ENCODE measurements at places on chromosomes 6 and 20. TPM values are rescaled to one million over a fixed set of nuclear protein-coding genes. Genes with fewer than 3 reads are reported as not detected.

DNA sequence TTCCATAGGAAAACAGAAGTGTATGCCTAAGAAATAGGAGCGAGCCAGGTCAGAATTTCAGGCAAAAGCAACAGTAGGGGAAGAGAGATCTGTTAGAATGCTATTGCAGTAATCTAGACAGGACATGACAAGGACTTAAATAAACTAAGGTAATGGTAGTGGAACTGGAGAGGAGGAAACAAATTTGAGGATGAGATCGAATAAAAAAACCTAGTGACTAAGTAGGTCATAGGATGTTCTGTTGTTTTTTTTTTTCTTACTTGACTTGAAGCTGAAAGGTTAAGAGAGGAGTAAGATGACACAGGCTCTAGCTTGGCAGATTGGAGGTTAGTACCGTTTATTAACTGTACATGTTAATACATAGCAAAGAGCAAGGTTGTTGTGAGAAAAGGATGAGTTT is 28.6 kb downstream of the ORC3 start:
- no peak for DNase-seq

DNA sequence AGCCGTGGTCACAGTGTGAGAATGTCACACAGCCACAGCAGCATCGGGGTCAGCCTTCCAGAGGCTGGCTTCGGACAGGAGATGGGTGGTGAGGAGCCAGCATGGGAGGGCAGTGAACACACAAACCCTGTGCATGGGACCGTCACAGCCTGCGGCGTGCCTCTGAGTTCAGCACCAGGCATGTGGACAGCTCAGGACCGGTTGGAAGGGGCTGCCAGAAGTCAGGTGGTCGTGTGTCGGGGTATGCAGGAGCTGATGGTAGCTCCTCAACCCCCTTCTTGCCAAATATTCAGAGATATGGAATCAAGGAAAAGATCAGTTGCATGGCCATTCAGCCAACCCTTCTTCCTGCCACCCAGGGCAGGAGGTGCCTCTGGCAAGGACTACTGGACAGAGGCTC is 28.2 kb downstream of the MYT1 start:
- no peak for DNase-seq

DNA sequence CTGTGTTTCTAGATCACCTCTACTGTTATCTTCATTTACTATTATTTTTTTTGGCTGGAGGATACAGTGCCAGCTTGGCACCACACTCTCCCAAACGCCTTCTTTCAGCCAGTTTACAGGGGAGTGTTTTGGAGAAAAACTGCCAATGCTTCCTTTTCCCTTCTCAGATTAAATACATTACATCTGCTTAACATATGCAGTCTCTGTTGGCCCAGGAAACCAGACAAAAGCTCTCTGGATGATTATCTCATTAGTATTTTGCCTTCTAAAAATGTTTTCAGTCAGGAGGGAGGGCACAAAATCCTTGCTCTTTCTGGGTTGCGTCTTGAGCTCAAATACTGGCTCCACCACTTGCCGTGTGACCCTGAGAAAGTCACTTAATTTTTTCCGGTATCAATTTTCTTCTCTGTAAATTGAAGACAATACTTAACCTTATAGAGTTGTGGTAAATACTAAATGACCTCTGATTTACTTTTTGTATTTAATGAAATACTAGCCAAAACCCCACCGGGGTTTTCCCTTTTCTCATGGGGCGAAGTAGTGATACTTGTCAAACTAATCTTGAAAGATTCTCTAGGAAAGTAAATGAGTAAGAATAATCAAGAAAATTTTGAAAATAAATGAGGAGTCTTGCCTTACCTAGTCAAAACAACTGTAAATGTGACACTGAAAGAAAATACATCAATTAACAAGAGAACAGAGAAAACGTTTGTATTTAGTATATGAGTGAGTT is 146.2 kb downstream of the MMS22L start:
- no peak for DNase-seq

DNA sequence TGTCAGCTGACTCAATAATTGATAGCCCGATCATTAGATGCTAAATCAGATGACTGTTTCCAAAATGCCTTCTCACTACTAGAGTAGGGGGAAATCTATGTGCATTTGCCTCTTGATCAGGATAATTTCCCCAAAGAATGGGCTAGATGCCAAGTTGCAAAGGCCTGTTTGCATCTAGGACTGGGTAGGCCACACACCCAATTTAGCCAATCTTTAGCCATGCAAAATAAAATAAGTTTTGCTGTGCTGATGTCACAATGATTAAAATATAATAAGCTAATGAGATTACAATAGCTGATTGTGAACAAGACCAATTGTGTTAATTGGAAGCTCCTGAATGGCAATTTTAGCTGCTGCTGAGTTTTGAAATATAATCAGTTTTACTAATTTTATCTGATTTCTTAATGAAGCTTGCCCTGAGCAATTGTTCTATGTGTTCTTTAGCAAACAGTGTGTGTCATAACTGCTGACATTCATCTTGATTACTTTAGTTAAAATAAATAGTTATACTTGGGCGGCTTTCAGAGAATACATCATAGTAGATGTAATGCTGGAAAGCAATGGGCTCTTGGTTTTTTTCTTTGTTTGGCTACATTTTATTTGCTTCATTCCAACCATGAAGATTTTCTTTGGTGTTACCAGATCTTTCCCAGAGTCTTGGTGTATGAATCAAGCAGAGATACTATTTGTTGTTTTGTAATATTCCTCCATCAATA is 973.2 kb upstream of the SLC35B3 start:
- no peak for DNase-seq

DNA sequence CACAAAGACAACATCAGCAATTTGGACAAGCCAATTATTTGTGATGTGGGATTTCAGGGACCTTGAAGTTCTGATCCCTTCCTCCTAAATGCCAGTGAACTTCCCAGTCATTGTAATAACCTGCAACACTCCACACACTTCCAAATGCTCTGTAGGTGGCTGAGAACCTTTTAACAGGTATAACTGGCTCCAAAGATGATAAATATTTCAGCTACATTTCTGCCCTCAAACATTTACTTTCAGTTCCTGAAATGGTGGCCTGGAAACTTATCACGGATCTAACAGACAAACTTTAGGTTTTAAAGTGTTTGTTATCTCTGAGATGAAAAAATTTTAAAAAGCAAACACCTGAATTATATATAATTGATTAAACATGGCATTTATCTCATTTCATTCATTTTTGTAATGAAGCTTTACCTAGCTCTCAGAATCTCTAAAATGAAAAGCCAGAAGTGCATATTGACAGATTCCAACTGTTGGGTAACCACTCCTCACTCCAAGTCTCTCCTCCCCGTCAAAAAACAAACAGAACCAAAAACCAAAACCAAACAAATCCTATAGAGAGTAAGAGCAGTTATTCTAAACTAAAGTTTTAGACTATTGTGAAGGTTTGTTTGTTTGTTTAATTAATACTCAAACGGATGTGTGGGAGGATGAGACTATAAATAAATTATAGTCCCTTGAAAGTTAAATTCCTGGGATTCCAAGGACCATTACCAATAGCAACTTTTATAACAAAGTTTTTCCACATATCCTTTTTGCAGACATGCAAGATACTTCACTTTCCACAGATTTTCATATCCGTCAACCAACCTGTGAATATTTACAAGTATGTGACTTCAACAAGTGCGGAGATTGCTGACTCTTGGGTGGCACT is 12.4 kb upstream of the KIAA0408 start:
- no peak for DNase-seq

GRCh38 chr6:108733706-108734265 is 114.4 kb upstream of the ARMC2 start:
- DNase-seq = no peak

DNA sequence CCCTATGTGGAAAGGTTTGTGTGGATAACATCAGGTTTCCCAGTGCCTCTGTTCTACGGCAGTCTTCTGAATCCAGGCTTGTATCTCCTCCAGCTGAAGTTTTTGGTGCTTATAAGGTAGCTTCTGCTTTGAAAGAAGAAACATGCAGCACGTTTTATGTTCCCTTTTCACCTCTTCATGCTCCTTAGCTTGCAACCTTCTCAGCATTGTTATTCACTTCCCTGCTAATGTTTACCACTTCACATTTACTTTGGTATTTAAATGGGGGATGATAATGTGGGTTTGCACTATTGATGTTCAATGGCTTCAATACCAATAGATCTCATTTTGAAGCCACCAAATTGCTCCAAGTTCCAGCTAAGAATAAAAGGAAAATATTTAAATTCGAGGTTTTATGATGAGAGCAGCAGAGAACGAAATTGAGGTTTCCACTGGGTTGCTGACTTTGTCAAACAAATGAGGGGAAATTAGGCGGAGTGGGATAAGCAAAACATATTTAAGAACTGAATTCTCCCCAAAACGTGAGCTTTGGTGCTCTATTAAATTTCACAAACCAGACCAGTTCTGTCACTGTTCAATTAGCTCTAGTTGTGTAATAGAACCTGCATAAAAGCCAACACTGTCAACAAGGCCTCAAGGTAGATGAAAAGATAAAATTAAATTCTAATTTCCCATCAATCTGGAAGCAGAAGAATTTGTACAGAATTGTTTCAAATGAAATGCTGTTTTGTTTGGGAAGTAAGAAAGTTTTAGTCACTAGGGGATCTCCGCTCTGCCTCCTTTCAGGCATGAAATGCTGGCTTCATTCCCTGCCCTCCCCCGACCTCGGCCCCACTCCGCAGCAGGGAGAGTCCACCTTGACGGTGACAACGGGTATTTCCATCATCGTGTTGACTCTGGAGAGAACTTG is 1.4 kb downstream of the IL22RA2 start:
- DNase-seq = no peak

Gene PRKN
- total RNA-seq = 13.4 TPM

Gene ADGB
- total RNA-seq = not detected

Gene EBF4
- 12.8 TPM for total RNA-seq

Gene TUBB1
- not detected for total RNA-seq

Gene PPIL6
- total RNA-seq = 2.2 TPM

Gene GJA1
- total RNA-seq = 286 TPM
